ENCODE measurements at places on chromosomes 1 and 21.

- no peak for DNase-seq
These were observed 313.0 kb downstream of the PLPP3 start for GRCh38 chr1:56266359-56266758.

DNA sequence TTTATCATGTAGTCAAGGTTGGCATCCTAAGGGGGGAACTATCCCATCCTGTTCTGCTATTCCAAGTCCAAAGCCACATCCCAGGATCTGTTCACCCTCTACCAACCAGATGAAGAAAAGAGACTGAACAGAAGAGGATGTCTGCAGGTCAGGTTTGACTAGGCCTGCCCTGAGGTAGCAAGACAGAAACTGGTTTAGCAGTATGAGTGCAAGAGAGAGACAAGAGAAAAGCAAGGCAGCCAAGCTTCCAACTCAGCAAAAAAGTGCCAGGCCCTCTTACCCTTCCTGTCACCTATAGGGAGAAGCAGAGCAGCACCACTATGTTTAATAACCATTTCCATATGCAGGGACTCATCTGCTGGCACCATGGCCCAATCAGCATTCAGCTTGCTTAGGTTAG, 320.8 kb upstream of the DUSP10 start:
- no peak for DNase-seq

- DNase-seq = no peak
These were observed 87.9 kb downstream of the RGS7 start for GRCh38 chr1:241269116-241269515.

DNA sequence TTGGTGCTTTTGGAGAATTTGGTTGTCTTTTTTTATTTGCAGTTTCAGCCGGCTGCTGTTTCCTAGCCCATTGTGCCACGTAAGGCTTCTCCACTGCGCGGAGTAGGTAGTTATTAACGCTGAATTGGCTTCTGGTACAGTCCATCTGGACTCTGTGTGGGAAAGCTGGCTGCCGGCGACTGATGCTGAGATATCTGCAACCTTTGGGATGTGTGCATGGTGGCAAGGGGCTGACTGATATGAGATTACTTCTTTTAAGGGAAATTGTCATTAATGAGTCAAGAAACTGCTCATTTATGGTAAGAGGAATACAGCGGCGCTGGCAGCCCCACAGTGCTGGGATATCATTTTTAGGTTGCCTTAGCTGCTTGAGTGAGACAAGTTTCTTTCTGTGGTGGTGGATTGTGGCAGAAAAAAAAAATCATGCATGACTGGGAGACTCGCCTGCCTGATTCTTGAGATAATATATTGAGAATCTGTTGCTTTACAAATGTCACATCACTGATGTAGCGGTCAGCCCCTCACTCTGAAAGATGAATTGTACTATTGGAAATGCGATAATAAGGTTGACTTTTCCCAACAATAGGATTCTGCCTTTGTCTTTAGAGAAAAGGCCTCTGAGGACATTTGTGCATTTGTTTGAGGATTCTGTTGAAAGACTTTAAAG, 2.5 kb upstream of the ELAVL4 start:
- peak; percentile 68 for DNase-seq

- no peak for DNase-seq
These were observed 22.2 kb downstream of the EBNA1BP2 start for GRCh38 chr1:43149889-43150288.

- peak; percentile 0 for DNase-seq
These were observed 32.3 kb downstream of the C21orf91 start for GRCh38 chr21:17786851-17787181.

- no peak for DNase-seq
These were observed 16.5 kb downstream of the PODN start for GRCh38 chr1:53078333-53079101.

DNA sequence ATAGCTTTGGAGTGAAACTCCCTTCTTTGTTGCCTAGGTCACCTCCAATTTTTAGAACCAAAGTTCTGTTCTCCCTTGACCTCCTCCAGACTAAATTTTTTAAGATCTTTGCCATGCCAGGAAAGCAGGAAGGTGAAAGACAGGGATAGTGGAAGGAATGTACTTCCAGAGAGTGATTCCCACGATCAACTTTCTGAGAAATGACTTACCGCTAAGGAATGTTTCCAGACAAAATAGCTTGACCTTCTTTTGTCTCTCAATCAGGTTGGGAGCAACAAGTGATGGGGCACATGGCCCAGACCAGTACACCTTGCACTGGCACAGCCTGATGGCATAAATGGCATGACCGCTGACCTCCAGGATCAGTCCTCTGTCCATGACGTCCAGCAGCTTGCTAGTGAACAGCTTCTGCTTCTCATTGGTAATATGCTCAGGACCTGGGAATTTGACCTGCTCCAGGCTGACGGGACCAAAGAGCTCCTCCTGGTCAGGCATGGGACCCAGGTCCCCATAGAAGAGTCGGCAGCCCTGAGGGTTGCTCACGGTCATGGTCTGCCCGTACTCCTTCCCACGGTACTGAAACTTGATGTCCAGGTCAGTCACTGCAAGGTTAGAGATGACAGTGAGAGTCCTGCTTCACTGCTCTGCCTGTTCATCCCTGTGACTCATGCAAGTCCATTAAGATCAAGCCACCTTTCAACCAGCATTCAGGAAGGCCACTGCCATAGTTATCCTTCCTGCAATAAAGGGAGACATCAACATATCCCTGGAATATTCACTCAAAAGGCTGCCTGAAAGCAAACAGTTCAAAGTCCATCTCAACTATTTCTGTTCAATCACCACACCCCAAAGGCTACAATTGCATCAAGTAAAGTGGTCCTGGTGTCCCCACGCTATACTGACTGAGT, 6.2 kb upstream of the C1orf74 start:
- no peak for DNase-seq
